ENCODE measurements at places on chromosomes 7 and 10.

DNA sequence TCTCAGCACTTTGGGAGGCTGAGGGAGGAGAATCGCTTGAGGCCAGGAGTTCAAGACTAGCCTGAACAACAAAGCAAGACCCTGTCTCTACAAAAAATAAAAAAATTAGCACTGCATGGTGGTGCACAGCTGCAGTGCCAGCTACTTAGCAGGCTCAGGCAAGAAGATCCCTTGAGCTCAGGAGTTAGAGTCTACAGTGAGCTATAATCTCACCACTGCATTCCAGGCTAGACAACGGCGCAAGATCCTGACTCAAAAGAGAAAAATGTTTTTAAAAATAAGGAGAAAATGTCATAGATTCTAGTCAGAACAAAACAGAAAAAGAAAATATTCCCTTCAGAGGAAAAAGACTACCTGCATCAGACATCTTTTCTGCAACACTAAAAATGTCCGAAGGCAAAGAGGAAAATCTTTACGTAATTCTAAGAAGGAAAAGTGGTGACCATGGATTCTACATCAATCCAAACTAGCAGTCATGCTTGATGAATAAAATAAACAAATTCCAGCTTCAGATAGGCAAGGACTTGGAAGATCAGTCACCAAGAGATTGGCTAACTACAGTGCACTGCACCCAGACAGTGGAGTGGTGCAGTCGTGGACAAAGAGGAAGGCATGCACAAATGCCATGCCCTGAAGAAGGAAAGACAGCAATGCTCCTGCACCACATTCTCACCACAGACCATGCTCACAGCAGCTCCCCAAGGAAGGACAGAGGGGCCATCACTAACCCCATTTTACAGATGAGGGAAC, 54.3 kb downstream of the ERCC6 start:
- peaks cover 4% of the 10 kb centered on the region for H3K36me3 ChIP-seq
- peaks cover 3% of the 10 kb centered on the region for H3K4me1 ChIP-seq
- no peak overlapping the region for H3K27ac ChIP-seq
- H3K27me3 ChIP-seq = no peaks in the 10 kb centered on the region

GRCh38 chr7:80039251-80039884, 95.3 kb upstream of the GNAI1 start:
- no peaks in the 10 kb centered on the region for H3K4me1 ChIP-seq
- DNase-seq = no peak
- H3K4me3 ChIP-seq = no peak overlapping the region
- H3K36me3 ChIP-seq = no peaks in the 10 kb centered on the region
- H3K27me3 ChIP-seq = no peaks in the 10 kb centered on the region

DNA sequence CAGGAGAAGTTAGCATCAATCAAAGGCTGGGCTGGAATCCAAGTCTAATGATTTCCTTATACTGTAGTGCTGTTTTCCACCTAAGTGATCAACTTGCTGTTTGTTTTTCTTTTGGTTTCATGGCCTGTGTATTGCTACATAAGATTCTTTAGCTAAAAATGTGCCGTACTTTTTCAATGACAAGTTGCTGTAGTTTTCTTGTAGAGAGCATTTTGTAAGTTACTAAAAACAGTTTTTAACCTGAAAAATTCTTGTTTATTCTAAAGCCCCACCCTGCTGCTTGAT, 1.3 kb downstream of the HELLS start:
- no peaks in the 10 kb centered on the region for H3K36me3 ChIP-seq
- H3K27me3 ChIP-seq = no peaks in the 10 kb centered on the region
- DNase-seq = no peak
- no peak overlapping the region for H3K4me3 ChIP-seq
- peaks cover 23% of the 10 kb centered on the region for H3K4me1 ChIP-seq

DNA sequence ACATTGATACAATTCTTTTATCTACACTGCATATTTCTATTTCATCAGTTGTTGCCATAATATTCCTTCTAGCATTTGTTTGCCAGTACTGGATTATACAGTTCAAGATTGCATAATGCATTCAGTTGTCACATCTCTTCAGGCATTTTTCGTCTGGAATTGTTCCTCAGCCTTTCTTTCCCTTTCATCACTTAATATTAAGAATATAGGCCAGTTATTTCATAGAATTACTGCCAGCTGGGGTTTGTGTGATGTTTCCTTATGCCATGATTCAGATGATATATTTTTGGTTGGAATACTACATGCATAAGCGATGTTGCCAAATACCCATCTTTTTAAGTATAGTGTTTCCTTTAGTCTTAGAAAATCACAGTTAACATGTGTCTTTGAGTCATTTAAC, 20.8 kb downstream of the KIFBP start:
- H3K4me3 ChIP-seq = no peak overlapping the region
- H3K36me3 ChIP-seq = peaks cover 48% of the 10 kb centered on the region
- DNase-seq = no peak

DNA sequence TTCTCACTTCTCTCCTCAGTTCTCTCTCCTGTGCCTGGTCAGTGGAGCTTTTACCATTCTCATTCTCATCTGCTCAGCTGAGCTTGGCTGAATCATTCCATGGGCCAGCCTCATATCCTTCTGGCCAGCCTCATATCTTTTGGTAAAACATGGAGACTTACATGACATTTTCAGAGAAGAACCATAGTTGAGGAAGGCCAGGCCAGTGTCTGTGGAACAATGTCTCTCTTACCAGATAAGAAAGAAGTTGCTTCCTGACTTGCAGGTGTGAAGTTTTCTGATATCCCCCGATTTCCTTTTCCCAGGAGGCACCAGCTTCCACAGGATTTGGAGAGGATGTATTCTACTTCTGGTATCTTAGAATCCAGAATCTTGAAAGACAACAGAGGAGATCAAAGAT, 24.7 kb downstream of the ST7 start:
- no peaks in the 10 kb centered on the region for H3K36me3 ChIP-seq
- no peaks in the 10 kb centered on the region for H3K4me1 ChIP-seq
- H3K4me3 ChIP-seq = no peak overlapping the region
- no peak overlapping the region for H3K27ac ChIP-seq
- DNase-seq = no peak
- H3K27me3 ChIP-seq = no peaks in the 10 kb centered on the region
